ENCODE measurements at places on chromosomes 7 and 10.
A peak's percentile ranks its signal among the peaks of the same experiment; 100 is the strongest.

DNA sequence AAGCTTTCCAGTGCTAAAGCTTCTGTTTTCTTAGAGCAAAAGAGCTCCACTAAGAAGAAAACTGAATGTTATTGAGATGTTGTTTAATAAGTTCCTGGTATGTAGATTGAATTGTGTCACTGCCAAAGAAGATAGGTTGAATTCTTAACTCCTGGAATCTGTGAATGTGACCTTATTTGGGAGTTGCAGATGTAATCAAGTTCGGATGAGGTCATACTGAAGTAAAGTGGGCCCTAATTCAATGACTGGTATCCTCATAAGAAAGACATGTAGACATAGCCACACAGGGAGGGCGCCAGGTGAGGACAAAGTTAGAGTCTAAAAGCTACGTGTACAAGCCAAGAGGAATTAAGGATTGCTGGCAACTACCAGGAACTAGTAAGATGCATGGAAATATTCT lies 732.1 kb upstream of the C7orf33 start:
- no peak for DNase-seq

DNA sequence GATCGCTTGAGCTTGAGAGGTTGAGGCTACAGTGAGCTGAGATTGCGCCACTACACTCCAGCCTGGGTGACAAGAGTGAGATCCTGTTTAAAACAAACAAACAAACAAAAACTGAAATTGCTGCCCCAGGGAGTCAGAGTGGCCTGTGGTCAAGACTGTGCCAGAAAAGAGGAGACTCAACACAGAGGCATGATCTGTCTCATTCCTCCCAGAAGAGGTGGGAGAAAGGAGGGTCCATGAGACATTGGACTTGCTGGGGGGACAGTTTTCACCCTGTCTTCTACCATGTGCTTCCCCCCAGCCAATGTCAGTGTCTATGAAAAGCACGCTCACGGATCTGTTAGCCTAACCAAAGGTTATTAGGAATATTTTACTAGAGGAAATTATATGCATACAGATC lies 3.2 kb downstream of the ZNF853 start:
- DNase-seq: no peak

- DNase-seq: peak; percentile 66
These were observed 386.6 kb downstream of the SH2D4B start for GRCh38 chr10:80924063-80924952.

GRCh38 chr7:100946766-100947365 lies 2.5 kb upstream of the MUC3A start:
- no peak for DNase-seq

DNA sequence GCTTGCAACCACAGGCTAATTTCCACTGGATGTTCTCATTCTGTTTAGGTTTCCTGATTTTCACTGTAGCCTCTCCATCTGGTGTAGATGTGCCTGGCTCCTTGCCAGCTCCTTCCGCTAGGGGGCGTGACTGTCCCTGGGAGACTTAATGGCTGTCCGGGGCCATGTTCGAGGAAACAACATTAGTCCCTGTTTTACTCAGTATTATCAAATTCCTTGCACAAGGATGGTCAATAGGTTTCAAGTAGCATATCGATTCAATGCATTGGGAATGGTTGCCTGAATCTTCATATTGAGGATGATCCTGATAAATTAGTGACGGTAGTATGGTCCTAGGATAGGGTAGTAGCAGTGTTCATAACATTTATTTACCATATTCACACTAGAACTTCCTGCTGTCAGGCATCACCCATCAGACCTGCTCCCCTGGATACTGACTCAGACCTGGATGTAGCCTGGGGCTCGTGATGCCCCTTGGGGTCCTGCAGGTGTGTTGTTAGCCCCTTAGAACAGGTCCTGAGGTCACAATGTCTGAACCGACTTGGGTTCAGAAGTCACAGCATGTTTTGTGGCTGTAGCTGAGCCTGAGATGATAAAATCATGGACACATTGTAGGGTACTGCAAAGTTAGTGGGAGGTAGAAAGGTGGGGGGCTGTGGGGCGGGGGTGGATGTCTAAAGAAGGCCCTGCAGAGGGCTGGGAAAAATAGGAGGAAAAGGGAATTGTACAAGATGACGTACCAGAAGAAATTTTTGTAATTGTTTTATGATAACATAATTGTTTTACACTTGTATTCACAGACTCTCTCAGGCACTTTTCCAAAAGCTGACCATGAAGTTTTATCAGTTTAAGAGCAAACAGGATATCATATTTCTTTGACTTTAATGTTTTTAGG lies 8.9 kb upstream of the EXOC6 start:
- DNase-seq: no peak

GRCh38 chr10:35854661-35855060 lies 212.6 kb upstream of the FZD8 start:
- DNase-seq: no peak

- DNase-seq: peak; percentile 86
These were observed 882 bp downstream of the DLX6 start for GRCh38 chr7:97006055-97006815.

DNA sequence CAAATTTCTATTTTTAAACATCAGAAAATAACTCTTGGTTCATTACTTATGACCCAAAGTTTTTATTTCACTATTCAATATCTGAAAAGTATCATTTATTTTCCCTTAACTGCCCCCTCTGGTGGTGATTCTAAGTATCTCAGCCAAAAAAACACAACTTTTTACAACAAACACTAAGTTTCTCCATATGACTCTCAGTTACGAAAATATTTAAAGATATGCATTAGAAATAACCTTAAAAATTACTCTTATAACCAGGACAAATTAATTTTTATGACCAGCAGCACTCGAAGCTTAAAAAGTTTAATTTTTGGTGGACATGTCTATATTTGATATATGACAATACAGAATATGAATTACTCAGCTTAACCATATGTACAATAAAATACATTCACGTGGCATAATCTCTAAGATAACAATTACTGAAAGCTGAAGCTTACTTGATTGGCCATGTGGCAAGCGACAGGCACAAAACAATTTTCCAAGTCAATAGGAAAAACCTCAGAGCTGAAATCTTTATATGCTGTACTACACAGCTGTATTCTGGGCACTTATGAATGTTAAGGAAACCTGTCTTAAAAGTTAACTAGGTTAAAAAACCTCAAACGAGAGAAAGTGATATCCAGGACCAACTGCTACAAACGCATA lies 2.3 kb downstream of the HNRNPA2B1 start:
- DNase-seq: no peak

GRCh38 chr7:17849504-17849903 lies 90.8 kb downstream of the SNX13 start:
- DNase-seq: no peak

DNA sequence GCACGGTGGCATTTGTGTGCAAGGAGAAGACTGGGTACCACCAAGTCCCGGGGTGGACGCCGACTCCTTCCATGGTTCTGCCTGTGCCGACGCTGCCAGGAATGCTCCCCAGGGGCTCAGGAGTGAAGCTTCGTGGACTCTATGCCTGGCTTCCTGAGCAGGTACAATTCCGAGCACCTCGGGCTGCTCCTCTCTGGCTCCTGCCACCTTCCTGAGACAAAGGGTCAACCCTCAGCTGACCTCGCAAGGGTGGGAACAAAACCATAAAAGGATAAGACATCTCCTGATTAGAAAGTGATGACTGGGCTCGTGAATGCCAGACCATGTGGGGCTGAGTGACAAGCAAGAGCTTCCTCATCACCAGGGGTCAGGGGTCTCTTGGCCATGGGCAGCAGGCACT lies 31.8 kb downstream of the CALML3 start:
- no peak for DNase-seq

GRCh38 chr10:59595593-59595992 lies 114.1 kb downstream of the SLC16A9 start:
- DNase-seq: no peak

GRCh38 chr10:48406204-48406603 lies 99.7 kb downstream of the MAPK8 start:
- DNase-seq: no peak

DNA sequence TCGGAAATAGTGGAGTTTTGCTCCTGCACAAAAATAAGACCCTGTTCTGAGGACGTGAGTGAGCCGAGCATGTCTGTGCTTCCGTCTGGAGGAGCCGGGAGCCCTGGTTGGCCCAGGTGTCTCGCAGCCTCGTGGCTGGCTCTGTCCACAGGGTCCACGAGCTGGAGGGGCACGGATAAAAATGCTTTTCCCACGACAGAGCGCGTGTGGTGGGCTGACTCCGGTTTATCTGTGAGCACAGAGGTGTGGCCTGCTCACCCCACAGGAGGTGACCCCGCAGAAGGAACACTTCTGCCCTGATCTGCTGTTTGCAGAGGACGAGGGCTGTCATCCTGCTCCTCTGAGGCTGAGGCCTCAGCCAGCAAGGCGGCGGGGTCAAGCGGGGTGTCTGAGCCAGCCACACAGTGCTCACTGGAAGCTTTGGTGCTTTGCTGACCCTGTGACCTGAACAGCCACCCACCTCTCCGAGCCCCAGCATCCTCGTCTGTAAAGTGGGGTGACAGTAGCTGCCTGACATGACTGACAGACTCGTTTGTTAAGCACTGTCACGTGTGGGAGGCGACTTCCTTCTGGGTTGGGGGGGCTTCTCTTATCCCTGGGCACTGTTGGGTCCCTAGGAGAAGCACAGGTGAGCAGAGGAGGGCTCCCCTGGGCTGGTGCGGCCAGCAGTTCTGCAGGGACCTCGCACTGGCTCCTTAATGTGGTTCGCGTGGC lies 162.5 kb downstream of the DNAJB6 start:
- no peak for DNase-seq

DNA sequence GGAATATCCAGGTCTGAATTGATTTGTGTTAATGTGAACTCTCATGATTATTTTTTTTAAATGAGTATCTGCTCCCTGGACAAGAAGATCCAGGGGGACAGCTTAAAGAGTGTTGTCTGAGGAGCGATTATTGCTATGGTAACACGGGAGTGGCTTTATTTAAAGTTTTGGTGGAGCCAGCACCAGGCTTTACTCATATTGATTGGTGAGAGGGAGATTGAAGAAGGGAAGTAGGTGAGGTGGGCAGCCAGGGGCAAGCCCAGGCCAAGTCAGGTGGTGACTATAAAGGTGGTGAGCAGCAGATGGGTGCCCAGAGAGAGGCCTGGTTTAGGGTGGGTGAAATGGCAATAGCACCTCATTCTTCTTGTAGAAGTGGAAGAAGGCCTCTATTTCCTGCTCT lies 10.2 kb upstream of the AGR2 start:
- no peak for DNase-seq

DNA sequence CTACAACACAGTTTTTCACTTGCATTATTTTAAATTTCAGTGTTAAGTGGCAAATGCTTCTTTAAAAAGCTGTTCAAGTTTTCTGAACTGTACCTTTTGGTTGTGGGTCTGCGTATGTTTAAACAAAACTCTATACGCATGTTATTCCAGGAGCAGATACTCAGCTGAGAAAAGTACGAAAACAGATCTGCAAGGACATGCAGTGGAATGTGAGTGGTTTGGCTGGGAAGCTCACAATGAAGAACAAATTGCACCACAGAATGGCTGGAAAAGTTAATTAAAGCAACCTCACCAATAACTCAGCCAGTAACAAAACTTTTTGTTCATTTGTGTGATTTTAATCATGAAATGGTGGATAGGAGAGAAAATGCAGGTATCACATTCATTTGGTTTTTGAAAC lies 17.6 kb downstream of the GLI3 start:
- no peak for DNase-seq

DNA sequence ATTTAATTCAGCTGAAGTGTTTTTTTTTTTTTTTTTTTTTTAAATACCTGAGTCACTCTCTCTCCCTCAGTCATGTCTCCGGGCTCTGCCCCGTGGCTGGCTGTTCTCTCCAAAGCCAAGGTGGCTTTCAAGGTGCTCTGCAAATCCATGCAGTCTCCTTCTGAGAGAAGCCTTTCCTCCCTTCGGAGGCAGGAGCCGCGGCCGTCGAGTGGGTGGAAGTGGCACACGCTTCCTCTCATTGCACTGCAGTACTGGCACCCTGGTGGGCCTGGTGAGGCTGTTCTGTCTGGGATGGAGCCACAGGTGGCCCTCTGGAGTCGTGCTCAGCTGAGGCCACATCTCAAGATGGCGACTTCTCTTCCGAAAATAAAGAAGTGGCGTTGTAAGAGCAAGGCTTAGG lies 221.8 kb downstream of the GLRX3 start:
- DNase-seq: no peak

- peak; percentile 45 for DNase-seq
These were observed 4.1 kb downstream of the NEUROD6 start for GRCh38 chr7:31336202-31337001.

- no peak for DNase-seq
These were observed 497.6 kb upstream of the PHF14 start for GRCh38 chr7:10475940-10476641.

DNA sequence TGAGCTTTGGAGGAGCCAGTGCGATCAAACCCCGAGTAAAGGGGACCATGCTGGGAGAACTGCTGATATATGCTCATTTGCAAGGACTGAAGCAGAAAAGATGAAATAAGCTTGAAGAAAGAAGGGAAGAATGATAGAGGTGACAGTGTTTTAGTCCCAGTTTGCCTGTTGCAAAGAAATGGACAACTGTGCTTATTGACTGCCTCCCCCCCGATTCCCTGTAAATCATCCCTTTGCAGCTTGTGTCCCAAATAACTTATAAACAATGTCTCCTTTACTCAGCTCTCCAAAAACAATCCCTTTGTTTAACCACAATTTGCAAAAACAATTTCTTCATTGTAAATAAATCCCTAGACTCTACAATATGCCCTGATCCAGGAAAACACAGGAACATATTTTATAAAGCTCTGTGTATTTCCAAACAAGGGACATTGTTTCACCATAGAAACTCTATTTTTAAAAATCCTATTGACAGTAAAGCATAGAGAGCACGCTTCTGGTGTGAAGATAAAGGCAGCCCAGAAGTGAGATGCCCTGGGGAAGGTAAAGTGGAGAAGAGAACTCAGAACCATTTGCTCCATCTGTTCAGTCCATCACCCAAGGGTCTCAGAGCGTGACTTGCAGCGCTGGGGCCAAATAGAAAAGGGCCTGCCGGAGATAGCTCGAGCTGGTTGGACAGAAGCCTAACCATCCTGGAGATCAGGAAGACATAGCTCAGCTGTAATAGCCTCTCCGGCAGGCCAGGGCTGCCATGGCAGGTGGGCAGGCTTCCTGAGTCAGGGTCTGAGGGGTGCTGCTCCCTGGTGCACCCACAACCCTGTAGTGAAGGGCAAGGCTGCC lies 280.5 kb downstream of the WDR11 start:
- no peak for DNase-seq

- DNase-seq: peak; percentile 67
These were observed 53.1 kb upstream of the KDM7A start for GRCh38 chr7:140229591-140230515.

GRCh38 chr10:99995269-99995668 lies 14.5 kb downstream of the DNMBP start:
- no peak for DNase-seq

GRCh38 chr10:72812753-72813430 lies 80.6 kb upstream of the OIT3 start:
- DNase-seq: no peak

- no peak for DNase-seq
These were observed 14.3 kb downstream of the PTPRN2 start for GRCh38 chr7:158573310-158573709.

- DNase-seq: no peak
These were observed 44.0 kb upstream of the ZMIZ1 start for GRCh38 chr10:79024720-79025198.

- peak; percentile 32 for DNase-seq
These were observed 22.7 kb downstream of the ANK3 start for GRCh38 chr10:60367024-60367423.

Data from retina (tissue), 1 donor.